ENCODE measurements at places on chromosomes 1 and 21.

DNA sequence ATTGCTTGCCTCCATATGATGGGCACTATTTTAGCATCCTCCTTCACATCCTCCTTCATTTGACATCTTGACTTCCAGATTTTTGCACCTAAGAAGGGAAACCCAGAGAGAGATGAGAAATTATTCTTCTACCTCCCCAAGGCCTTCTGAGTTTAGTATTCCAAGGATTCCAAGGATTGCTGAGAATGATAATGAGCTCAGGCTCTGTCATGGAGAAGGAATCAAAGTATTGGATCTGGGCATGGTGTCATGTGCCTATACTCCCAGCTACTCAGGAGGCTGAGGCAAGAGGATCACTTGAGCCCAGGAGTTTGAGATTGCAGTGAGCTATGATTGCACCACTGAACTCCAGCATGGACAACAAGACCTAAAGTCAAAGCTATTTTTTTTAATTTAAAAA is 26.6 kb upstream of the ZNF281 start:
- ATAC-seq, result no peak

- ATAC-seq, result no peak
These were observed 53.8 kb downstream of the PLPP3 start for GRCh38 chr1:56525489-56526041.

DNA sequence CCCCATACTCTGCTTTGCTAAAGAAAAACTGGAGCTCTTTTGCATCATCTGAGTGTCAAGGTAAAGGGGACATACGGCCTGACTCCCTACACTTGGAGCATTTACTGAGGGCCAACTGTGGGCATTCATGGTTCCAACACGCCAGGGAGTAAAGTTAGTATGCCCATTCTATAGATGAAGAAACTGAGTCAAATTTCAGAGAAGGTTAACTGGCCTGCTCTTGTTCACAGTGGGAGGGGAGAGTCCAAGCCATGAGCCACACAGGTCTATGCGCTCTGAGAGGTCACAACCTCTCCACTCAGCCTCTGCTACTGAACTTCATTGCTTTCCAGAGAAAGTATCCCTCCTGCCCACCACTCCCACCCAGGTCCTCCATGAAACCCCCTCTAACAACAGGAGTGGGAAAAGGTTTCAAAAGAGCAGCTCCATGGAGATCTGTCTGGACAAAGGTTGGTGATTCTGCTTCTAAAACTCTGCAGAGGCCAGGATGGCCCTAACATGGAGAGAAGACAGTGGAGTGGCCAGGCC is 6.8 kb upstream of the KCNN3 start:
- ATAC-seq, result no peak

DNA sequence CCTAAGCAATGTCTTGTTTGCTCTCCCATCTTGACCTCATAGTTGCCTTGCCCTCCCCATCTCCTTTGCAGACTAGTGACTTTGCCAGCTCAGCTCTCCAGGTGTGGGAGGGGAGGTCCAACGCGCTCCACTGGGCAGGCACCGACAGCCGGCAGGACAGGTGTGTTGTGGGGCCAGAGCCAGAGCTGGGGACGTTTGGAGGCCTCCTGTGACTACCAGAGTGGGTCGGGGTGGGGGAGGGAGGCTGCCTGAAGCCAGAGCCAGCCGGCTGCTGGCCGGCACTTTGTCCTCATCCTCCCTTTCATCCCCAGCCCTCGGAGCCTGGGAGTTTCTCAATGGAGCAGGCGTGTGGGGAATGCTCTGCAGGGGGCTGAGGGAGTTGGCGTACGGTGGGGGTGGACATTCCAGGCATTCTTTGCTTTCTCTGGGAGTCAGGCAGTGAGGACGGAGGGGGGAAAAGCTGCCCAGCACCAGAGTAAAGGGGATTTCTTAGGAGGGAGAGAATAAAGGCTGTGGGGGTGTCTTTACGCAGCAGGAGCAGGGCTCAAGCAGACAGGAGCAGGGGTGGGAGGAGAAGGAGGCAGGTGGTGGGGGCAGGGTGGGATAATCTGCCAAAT is 20.2 kb downstream of the NUAK2 start:
- peak; percentile 76 for ATAC-seq

- ATAC-seq, result no peak
These were observed 50.2 kb downstream of the ST3GAL3 start for GRCh38 chr1:43757343-43758053.

- ATAC-seq, result peak; percentile 80
These were observed 3.0 kb downstream of the FMO1 start for GRCh38 chr1:171251042-171251951.
